ENCODE measurements at places on chromosomes 2 and 18.

GRCh38 chr2:45494275-45494977 is 116.6 kb downstream of the SRBD1 start:
- DNase-seq: peak; percentile 27

DNA sequence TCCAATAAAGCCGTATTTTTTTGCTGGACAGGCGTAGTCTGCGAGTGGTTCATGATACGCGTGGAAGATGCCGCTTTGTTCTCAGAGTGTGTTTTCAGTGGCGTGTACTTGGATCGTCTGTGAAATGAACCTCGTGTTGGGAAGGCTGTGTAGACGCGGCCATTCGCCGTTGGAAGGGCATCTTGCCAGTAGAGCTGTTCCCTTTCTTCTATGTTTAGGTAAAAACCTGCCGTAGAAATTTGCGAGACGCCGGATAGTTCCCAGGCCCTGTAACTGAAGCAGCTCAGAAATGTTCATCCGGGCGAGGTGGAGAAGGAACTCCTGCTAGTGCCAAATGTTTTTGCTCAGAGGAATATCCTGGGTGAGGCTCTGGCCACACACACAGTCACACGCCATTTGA is 133.6 kb downstream of the NFATC1 start:
- no peak for DNase-seq

DNA sequence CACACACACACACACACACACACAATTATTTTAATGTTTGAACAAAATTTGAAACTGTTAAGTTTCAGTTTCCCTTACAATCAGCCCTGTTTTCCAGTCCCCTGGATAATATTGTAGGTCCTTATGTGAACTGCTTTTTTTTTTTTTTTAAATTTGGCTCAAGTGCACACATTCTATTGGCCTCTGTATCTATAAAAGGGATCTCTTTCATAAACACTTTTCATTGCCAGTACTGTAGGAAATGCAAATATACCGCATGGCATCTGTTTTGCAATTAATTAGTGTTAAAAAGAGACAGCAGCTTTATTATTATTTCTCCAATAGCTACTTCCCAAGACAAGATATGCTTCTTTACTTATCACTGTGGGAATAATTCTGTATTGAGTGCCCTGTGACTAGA is 738.7 kb downstream of the EPHA4 start:
- no peak for DNase-seq

DNA sequence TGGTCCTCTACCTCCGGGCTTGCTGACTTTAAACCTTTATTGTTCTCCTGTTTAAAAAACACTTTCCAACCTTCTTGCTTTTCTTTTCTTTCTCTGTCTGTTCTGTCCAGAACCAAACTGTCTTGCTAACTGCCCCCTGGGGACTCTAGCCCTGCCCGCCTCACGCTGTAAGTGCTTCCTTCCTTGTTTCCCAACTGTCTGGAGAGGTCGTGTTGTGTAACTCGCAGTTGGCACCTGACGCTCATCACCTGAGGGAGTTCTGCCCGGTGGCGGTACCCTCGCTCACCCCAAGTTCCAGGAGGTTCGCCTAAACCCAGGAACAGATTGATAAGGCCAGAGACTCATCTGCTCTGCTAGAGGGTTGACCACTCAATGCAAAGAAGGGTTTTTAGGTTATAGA is 123.4 kb downstream of the MTCL1 start:
- no peak for DNase-seq

GRCh38 chr2:235594041-235594440 is 100.2 kb downstream of the AGAP1 start:
- DNase-seq: peak; percentile 81

- DNase-seq: no peak
Observed at GRCh38 chr2:9693196-9693491, 62.3 kb upstream of the YWHAQ start.

DNA sequence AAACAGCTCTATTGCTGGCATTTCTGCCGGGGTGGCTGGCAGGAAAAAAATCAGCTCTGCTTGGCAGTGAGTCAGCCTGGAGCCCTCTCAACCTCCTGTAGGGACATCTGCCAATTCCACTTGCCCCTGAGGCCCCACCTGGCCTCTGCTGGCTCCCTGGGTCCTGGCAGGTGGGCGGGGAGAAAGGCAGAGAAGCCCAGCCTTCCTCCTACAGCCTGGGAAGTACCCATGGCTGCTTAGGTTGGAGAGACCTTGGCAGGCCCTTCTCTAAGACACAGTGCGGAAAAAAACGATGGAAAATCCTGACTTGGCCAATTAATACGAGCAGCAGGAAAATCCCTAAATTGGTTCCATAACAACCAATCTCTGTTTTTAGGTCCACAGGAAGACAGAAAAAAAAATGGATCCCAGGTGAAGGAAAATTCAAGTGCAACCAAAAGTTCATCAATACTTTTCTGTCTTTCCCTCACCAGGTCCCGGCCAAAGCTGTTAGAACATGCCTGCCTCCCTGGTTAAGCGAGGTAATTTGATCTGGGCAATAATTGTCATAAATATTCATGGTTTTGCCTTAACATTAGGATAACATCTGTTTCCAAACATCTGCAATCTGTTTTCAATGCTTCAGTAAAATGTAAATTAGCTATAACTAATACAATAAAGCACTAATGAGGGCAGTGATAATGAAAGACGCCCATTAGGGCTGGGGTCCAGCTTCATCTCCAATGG is 245.9 kb downstream of the TFCP2L1 start:
- no peak for DNase-seq

All from HAP-1 (cell line).